ENCODE measurements at places on chromosomes 7 and 10.

DNA sequence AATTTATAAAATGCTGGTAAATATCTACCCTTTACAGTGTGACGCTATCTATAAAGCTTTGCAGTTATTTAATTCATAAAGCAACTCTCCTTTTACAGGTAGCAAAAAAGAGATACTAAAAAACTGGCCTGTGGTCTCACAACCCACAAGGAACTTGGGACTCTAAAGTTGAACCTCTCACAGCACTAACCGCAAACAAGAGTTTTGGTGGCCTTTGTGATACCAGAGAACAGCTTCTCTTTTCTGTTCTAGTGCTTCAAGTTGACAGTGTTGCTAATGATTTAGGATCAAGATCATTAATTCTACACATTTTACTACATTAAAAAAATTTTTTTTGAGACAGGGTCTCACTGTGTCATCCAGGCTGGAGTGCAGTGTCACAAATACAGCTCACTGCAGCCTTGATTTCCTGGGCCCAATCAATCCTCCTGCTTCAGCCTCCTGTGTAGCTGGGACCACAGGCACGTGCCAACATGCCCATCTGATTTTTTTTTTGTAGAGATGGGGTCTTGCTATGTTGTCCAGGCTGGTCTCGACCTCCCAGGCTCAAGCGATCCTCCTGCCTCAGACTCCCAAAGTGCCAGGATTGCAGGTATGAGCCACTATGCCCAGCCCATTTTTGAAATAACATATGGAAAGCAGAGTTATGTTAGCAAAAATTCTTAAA is 56.0 kb upstream of the ST8SIA6 start:
- DNase-seq = no peak

DNA sequence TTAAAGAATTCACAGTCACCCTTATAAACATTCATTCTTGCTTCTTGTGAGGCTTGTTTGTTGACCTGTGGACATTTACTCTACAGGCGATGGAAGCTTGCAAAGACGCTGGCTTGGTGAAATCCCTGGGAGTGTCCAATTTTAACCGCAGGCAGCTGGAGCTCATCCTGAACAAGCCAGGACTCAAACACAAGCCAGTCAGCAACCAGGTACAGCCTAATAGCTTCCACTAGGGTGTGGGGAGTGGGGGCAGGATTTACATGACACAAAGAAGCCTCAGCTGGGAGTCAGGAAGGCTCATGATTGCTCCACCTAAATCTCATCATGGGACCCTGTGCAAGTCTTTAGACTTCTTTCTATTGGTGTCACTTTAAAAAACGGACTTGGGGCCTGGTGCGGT is 29.0 kb downstream of the AKR1D1 start:
- no peak for DNase-seq

DNA sequence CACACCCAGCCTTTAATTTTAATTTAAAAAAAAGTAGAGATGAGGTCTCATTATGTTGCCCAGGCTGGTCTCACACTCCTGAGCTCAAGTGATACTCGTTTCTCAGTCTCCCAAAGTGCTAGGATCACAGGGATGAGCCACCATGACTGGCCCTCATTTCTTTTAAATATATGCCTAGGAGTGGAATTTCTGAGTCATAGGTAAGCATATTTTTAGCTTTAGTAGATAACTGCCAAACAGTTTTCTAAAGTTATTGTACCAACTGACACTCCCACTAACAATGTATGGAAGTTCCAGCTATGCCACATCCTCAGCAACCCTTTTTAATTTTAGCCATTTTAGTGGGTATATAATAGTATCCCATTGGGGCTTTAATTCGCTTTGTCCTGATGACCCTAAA is 13.8 kb upstream of the PPIF start:
- DNase-seq = no peak

DNA sequence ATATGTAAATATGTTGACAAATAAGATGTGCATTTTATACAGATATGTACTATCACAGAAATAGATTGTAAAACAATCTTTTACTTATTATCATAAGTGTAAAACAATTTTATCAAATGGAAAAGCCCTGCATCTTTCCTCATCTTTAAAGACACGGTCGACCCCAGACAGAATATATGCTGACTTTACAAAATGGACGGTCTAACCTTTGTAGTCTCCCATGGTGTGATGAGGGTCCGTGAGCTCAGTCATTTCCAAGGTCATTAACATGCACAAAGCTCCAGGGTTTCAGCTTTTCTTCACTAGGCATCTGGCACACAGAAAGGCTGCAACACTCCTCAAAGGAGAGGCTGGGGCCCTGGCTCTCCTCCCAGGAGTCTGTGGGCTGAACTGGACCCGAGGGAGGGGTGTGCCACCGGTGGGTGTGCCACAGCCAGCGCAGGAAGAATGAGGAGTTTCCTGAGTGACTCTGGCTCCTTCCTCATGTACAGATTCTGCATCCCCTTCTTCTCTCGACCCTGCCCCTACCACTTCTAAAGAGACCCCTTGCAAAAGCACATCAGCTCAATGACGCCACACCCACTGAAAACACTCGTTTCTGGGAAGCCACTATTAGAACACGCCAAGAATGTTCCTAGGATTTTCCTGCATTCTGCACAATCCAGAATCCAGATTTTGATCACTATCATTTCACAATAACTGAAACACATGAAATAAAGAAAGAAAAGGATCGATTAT is 26.2 kb upstream of the ABLIM1 start:
- DNase-seq = no peak

DNA sequence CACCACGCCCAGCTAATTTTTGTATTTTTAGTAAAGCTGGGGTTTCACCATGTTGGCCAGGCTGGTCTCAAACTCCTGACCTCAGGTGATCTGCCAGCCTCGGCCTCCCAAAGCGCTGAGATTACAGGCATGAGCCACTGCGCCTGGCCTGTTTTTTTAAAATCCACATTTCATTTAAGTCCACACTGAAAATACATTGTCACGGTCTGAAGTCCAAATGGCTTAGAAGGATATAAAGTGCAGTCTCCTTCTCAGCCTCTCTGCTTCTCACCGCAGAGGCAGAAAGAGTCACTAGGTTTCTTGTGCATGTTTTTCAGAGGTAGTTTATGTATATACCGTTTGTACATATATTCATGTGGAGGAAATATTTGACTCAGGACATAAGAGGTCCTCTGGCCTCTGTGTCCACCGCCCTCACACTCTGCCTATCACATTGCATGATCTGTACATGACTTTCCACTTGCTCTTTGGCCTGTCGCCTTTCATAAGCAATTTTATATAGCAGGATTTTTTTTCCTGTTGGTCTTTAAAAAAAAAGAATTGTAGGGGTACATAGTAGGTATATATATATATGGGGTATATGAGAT is 42.9 kb downstream of the BLNK start:
- DNase-seq = no peak

- DNase-seq = no peak
Measured at GRCh38 chr7:130432886-130433285, 7.9 kb downstream of the CEP41 start.

GRCh38 chr7:88344956-88345832 is 38.5 kb upstream of the STEAP4 start:
- DNase-seq = no peak

- no peak for DNase-seq
Measured at GRCh38 chr7:129748356-129749109, 137.0 kb downstream of the NRF1 start.

DNA sequence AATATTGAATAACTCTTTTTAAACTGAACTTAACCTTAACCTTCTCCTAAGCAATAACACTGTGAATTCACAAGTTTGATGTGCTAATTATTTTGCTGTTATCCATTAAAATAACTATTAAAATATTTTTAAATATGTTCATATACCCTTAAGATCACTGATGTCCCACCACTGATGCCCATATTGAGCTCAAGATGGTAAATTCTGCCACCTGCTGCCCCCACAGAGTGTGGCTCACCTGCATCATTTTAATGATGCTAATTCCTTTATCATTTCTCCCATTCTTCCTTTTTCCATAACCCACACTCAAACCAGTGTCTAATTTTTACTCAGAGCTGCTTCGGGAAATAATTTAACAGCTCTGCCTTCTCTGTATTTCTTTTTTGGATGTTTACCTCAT is 82.3 kb upstream of the ARID5B start:
- no peak for DNase-seq

GRCh38 chr10:55378196-55378595 is 577.2 kb upstream of the PCDH15 start:
- no peak for DNase-seq

- DNase-seq = no peak
Measured at GRCh38 chr7:8354503-8354902, 78.9 kb upstream of the NXPH1 start.

GRCh38 chr7:47147213-47147631 is 434.7 kb downstream of the TNS3 start:
- no peak for DNase-seq

DNA sequence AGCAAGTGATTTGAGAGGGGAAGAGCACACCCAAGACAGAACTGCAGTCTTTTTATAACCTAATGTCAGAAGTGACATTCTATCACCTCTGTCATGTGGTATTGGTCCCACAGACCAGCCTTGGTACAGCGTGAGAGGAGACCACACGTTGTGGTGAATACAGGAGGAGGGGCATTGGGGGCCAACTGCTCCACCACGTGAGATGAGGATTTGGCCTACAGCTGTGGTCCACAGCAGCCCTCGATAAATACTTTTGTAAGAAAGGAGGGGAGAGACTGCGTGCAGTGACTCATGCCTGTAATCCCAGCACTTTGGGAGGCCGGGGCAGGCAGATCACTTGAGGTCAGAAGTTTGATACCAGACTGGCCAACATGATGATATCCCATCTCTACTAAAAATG is 243.1 kb downstream of the FGFR2 start:
- no peak for DNase-seq

DNA sequence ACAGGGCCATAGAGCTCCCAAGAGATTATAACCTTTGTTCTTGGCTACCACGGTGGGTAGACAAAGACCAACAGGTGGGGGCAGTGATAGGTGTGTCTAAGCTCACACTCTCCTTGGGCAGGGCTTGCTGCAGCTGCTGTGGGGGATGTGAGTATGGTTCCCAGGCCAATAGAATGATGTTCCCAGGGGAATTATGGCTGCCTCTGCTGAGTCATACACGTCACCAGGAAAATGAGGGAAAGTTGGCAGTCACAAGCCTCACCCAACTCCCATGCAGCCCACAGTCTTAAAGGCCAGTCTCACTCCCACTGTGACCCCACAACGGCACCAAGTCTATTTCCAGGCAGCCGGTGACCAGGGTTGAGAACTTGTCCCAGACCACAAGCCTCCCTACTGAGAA is 453.4 kb upstream of the PODXL start:
- DNase-seq = no peak

GRCh38 chr10:68665841-68666240 is 55.2 kb upstream of the CCAR1 start:
- DNase-seq = no peak

- no peak for DNase-seq
Measured at GRCh38 chr10:69333205-69333604, 54.9 kb downstream of the HK1 start.

- no peak for DNase-seq
Measured at GRCh38 chr7:66960192-66960591, 35.2 kb downstream of the SBDS start.

DNA sequence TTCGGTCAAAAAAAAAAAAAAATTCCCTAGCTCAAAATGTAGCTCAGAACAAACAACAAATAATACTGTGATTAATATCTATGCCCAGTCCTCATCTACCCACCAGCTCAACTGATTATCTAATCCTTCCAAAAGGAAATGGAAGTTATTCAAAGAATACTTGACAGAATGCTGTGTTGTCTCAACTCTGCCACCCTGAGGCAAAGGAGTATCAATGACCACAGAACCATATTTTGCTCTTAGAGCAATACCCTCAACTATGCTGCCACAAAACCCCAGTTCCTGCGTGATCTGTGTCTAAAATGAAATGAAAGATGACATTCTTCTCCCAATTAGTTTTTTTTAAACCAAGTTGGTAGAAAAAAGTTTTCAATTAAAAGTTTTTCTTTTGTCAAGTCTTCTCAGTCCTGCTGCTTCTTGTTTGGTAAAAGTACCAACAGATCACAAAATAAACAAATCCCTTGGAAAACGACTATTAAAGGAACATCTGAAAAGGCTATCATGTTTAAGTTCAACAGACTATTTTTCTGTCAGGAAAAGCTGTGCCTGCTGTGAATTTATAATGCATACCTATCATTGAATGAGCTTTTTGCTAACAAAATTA is 21.6 kb downstream of the RBM28 start:
- DNase-seq = peak; percentile 44

DNA sequence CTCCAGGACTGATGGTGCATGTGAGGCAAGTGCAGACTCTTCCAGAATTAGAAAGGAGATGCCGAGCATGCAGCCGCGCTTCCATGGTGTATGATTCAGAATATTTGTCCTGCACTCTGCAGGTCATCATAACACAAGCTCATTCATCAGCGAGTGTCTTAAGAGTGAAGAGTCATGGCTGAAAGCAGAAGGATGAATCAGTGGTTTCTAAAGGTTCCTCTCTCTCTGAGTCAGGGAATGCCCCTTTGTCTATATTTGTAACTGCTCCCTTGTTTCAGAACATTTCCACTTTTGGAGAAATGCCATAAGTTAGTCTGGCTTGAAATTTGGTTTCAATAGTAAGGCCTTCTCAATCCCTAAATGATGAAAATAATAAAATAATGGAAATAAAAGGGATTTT is 52.3 kb downstream of the HECW1 start:
- DNase-seq = no peak

DNA sequence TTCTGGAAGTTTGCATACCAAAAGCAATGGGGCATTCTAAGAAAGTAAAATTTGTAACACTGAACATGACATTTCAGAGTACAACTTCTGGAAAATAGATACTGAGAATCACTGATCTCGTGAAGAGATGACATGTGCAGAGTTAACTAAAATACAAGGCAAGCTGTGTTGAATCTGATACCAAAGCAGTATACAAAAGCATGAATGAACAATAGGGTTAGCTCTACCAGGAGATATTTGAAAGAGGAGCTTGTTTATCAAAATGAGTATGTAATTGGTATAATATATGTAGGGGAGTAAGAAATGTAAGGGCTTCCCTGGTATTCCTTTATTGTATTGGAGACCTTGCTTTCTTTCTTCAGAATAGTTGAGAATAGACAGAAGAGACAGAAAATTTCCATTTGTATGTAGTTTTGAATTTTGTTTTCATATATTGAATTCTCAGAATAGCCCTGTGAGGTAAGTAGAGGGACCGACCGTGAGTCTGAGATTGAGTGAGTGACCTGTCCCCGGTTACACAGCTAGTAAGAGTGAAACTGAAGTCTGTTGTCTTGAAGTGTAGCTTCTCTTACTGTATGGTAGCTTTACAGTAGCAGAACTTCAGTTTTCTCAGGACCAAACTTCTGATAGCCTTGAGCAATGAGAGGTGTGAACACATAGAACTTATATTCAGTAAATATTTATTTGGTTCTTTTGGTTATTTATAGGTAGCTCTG is 5.0 kb downstream of the HBP1 start:
- DNase-seq = no peak

DNA sequence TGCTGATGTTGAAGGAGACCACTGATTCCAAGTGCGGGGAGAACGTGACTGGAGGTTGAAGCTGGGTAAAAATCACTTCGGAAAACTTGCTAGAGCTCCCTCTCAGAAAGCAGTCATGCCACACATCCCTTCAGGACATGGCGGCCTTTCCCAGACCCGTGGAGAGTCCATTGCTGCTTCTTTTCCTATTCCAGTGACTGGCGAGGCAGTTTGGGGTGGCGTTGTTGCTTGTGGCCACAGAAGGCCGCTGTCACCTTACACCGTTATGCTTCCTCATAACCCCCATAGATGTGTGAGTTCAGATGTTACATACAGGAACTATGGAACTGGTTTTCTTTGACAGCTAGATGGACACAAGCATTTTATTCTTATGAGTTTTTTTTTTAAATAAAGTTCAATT is 235.6 kb upstream of the POM121L12 start:
- no peak for DNase-seq

- no peak for DNase-seq
Measured at GRCh38 chr7:15011289-15011688, 108.7 kb upstream of the DGKB start.
